Stimulated activated CD8-positive, alpha-beta memory T cell treated with anti-CD3 and anti-CD28 coated beads, Interleukin-15, amount 100 ng/mL, for 1 hour (primary cell): ENCODE measurements at places on chromosomes 2 and 18.

- no peak for DNase-seq
Measured at GRCh38 chr2:217858519-217859491, 144.0 kb downstream of the TNS1 start.

DNA sequence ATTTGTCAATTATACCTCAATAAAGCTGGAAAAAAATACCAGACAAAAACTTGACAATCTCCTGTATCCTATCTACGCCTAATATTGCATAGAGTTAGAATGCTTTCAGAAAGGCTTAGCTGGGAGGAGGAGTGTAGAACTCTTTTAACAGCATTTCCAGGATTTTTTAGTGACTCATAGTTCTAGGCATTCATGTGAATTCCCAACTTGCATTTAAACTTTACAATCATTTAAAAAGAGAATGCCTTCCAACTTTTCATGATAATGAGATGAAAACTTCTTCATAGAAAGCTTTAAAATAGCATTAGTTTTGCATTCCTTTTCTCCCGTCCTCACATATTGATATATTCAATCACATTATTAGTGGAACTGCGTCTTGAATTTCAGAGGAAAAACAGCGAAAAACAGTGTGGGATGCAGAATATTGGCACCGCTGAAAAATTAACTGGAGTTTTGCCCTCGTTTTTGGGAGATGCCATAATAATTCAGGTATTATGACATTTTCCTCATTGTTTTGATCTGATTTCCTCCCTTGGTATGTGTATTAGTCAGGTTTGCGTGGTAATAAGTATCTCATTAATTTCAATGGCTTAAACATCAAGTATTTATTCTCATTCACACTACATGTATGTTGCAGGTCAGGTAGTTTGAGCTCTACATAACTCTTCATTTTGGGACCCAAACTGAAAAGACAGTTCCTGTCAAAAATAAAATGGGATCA is 293.2 kb upstream of the FIGN start:
- DNase-seq: no peak

- no peak for DNase-seq
Measured at GRCh38 chr2:127143841-127144782, 37.2 kb upstream of the BIN1 start.

GRCh38 chr2:128578406-128579390 is 260.0 kb upstream of the HS6ST1 start:
- DNase-seq: no peak

DNA sequence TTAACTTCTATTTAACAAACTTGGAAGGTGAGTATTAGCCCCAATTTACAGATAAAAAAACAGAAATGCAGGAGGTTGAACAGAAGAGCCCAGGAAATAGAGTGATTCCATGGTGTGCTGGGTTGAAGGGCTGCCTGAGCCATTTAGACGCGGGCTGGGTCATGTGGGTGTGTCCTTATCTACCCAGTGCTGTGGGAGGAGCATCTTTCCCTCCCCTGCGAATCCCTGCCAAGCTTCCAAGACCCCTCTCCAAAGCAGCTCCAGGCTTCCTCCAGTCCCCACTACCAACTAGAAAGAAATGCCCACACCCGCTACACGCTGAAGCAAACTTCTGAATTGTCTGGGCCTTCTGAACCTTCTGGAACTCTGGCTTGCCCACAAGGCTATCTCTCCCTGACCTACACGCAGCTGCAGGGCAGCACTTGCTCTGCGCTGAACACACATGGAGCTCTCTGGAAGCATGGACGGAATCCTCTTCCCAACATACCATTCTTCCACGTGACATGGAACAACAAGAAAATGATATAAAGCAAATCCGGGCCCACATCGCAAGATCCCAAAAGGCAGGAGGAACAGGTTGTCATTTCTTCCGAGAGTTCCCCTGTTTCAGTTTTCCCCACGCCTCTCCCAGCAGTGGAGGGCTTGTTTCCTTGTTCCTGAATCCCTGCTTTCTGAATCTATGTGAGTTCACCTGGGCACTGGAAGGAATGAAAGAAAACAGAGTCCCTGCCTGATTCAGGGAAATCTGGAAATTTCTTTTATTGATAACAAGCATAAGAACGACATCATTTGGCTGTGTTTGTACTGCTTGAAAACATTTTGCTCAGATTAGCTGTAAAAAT is 562.7 kb upstream of the ID2 start:
- DNase-seq: no peak

- no peak for DNase-seq
Measured at GRCh38 chr18:27824841-27825681, 351.9 kb downstream of the CDH2 start.

GRCh38 chr18:21112543-21113105 is 1.0 kb upstream of the ROCK1 start:
- DNase-seq: no peak

- no peak for DNase-seq
Measured at GRCh38 chr2:3857576-3857975, 154.2 kb downstream of the DCDC2C start.

GRCh38 chr2:175371378-175371777 is 189.9 kb upstream of the ATP5MC3 start:
- no peak for DNase-seq

- no peak for DNase-seq
Measured at GRCh38 chr2:32783469-32783868, 155.6 kb downstream of the TTC27 start.

GRCh38 chr18:32480581-32480980 is 9.9 kb upstream of the GAREM1 start:
- no peak for DNase-seq

DNA sequence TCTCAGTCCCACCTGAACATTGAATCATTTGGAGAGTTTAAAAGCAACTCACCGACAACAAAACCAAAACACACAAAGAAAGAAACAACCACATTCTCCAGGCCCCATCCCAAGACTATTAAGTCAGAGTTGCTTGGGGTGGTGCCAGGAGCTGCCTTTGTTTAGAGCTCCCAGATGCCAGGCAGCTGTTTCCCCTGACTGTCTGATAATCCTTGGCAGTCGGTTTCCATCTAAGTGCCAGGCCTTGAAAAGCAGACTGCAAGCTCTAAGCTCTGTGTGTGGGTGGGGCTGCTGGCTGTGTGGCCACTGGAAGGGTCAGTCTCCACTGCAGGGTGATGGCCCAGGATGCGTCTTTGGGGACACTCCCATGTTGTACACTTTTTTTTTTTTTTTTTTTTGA is 255.3 kb upstream of the AGAP1 start:
- DNase-seq: no peak

GRCh38 chr2:111017034-111017622 is 103.6 kb upstream of the BCL2L11 start:
- no peak for DNase-seq

GRCh38 chr2:177741866-177742265 is 330.7 kb downstream of the PDE11A start:
- DNase-seq: no peak

GRCh38 chr18:12701161-12701560 is 1.4 kb downstream of the CEP76 start:
- DNase-seq: no peak

GRCh38 chr2:190990132-190990531 is 23.8 kb downstream of the STAT1 start:
- DNase-seq: no peak

GRCh38 chr2:190794790-190795189 is 85.8 kb upstream of the GLS start:
- DNase-seq: no peak

GRCh38 chr18:26874283-26874682 is 8.8 kb upstream of the AQP4 start:
- no peak for DNase-seq

DNA sequence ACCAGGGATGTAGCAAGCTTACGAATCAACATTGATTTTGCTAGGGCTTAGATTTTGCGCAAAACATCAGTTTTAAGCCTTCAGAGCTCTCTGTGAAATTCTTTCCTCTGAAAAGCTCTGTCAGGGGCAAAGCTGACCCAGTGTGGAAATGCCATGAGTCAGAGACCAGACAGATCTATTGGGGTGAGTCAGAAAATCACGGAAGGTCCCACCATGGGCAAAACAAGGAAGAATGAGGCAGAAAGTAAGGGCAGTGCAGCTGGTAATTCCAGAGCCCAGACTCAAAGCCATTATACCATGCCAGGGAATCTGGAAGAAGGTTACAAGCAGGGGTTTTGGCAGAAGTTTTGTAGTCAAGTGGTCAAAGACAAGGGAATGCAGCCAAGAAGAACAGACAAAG is 256.6 kb upstream of the CTAGE1 start:
- DNase-seq: no peak

GRCh38 chr2:150528861-150529801 is 41.7 kb upstream of the RND3 start:
- no peak for DNase-seq

DNA sequence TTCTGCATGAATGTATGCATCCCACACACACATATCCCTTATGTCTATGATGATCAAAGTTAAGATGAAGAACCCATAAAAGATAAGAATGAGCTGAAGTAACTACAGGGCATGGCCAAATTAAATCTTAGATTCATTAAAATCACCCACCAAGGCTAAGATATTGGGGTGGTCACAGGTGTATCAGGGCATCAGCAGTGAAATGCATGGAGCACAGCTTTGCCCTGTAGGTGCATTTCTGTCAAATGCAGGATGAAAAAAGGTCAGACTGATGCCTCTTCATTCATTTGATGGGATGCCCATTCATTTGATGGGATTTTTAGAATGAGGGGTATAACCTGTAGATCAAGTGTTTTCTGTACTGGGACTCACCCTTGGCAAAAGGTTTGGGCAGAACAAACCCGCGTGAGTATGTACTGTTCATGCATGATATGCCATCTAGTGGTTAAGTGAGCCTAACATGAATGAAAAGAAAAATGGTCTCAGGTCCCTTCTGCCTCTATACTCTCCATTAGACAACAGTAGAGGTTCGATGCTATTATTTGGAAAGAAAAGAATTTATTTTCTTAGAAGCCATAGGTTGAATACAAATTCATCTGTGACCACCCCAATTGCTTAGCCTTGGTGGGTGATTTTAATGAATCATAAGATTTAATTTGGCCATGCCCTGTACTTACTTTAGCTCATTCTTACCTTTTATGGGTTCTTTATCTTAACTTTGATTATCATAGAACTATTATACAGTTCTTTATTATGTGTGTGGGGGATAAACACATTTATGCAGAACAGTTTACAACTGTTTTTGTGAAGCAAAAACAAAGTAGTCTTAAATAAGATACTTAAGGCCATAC is 43.2 kb upstream of the NOSTRIN start:
- DNase-seq: no peak

DNA sequence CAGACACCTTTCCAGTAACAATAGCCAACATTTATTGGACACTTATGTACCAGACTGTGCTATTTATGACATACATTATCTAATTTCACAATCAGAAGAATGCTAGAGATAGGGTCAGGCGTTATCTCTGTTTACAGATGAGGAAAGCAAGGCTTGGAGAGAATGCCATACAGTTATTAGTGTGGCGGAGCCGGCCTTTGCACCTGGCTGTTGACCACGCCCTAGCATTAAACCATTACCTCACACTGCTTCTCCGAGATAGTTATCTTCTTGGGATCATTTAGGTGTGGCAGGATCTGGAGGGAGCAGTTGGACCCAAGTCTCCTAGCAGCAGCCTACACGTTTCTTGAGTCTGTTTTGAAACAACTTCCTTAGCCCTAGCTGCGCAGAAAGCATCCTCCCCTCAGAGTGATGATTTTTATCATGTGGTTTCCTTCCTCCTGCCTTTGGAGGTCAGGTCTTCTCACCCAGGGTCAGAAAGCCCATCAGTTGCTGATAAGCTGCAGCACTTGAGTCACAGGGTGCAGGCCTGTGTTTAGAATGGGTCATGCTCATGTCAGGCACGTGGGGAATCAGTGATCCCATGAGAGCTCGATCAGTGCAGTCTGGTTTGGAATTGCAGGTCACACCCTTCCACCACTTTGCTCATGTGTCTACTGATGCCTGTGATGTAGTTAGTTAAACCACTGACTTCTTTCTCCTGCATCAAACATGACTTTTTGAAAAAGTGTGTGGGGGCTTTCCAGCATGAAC is 118.2 kb downstream of the SPTBN1 start:
- DNase-seq: peak; percentile 41

DNA sequence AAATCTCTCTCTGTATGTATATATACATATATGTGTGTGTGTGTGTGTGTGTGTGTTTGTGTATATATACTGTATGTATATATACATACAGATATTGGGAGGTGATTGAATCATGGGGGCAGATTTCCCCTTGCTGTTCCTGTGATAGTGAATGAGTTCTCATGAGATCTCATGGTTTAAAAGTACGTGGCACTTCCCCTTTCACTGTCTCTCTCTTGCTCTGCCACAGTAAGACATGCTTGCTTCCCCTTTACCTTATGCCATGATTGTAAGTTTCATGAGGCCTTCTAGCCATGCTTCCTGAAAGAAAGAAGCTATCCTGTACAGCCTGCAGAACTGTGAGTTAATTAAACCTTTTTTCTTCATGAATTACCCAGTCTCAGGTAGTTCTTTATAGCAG is 18.8 kb upstream of the CCDC195 start:
- DNase-seq: no peak

- peak; percentile 20 for DNase-seq
Measured at GRCh38 chr2:174486563-174487107, at the start of gene GPR155. Gene GPR155, minus strand, starts transcription at chr2:174487029. Its CDS starts 5,073 bp downstream, at chr2:174481956.

DNA sequence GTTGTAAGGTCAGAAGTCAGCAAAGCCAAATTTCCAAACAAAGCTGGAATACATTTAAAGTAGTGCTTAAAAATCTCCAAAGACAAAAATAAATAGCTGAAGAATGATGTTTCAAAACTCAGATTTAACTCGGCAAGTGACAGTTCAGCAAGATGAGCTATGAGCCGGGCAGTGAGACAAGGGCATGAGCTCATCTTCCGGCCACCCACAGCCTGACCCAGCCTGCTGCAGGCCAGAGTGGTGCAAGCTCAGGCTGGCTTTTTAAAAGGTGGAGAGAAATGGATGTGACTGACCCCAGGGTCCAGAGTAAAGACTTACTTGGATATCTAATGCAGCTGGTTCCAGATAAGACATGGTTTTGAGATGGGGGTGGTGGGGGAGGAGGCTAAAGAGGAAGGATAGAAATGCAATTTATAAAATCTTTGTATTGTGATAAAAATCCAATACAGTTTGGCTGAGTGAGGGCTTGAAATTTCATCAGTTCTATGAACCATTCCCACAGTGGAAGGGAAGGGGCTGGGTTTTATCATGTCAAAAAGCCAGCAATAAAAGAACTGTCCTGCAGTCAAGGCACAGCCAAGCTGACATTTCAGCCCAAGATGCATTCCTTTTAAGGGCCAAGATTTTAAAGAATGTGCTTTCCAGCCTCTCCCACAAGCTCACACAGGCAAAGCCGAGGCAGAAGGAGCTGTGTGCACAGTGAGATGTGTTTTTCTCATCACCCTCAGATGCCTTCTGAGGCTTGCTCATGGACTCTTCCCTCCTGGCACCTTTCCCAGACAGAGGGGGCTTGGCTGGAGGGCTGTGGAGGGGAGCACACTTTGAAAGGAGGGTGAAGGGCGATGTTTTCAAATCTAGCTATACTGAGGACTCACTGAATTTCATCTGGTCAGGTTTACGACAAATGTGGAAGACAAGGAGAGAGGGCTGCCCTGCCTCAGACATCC is 97.9 kb upstream of the KLHL29 start:
- DNase-seq: no peak

GRCh38 chr2:150672311-150672710 is 184.8 kb upstream of the RND3 start:
- no peak for DNase-seq

GRCh38 chr2:67616749-67617148 is 219.6 kb downstream of the ETAA1 start:
- no peak for DNase-seq
